ENCODE measurements at places on chromosomes 11 and 22. TPM values are rescaled to one million over a fixed set of nuclear protein-coding genes. Genes with fewer than 3 reads are reported as not detected.
A peak's percentile ranks its signal among the peaks of the same experiment; 100 is the strongest.

DNA sequence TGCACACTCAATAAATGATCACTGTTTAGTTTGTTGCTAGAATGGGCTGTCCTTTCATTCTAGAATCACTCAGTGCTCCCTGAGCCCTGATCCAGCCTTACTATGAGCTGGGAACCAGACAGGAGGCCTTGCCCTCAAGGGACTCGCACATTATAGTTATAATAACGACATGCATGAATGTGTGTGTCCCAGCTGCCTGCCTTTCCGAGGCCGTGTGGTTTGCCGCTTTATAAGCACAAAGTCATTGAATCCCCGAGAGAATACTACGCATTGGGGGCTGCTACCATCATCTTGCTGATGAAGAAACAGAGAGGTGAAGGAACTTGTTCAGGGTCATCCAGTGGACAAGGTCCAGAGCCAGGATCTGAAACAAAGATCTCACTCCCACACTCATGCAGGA lies 75.7 kb downstream of the NFAM1 start:
- DNase-seq, result no peak

DNA sequence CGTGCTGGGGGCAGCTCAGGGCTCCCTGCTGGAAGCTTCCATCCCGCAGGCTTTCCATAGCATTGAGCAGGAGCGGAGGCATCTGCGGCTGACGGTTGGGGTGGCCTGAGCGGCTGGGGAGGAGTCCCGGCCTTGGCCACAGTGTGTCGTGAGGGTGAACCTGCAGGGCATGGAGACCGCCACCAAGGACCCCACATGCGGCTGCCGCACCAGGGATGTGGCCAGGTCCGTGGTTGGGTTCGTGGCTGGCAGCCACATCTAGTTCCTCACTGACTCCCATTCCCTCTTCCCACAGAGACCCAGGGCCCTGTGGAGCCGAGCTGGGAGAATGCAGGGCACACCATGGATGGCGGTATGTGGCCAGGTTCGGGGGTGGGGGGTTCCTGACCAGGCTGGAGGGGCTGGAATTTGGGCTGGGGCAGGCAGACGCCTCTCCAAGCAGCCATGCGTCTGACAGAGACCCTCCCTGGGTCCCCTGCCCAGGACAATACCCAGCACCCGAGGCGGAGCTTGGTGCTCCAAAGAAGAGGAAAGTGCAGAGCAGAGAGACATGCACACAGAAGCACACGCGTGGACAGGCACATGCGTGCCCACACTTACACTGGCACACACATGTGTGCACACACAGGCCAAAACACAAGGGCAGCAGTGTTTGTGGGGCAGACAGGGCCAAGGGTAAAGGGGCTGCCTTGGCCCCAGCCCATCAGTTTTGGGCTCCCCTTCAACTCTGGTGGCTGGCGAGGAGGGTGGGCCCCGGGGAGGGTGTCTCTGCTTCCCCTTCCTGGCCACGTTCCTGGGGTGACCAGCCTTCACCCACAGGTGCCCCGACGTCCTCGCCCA lies 2.7 kb downstream of the MUC5B start:
- DNase-seq, result no peak

DNA sequence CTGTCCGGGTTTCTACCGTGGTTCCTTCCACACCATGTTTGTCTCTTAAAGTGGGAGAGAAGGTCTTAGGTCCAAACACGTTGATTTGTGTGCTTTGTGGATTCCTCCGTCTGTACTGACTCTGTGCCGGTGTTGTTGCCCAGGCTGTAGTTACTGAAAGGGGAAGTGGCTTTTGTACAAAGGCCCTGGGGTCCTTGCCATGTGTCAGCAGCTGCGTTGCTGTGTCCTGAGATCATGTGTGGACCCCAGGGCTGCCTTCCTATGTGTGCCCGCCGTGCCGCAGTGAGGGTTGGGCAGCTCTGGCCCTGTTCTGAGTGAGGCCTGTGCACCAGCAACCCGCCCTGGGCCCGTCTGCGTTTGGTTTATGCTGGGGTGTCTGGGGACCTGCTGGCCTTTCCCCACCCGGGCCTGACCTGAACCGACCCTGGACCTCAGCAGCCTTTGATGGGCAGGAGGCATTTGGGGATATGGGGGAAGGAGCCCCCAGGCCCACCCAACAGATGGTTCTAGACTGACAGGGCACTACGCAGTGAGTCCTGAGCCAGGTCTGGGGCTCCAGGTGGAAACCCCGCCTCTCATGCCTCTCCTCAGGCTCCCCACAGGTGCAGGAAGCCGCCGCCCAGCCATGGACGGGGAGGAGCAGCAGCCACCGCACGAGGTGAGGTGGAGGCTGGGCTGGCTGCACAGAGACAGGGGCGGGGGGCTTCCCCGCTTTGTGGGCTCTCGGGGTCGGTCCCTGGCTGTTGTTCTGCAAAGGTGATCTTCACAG lies 6.9 kb downstream of the TRABD start:
- DNase-seq, result no peak

DNA sequence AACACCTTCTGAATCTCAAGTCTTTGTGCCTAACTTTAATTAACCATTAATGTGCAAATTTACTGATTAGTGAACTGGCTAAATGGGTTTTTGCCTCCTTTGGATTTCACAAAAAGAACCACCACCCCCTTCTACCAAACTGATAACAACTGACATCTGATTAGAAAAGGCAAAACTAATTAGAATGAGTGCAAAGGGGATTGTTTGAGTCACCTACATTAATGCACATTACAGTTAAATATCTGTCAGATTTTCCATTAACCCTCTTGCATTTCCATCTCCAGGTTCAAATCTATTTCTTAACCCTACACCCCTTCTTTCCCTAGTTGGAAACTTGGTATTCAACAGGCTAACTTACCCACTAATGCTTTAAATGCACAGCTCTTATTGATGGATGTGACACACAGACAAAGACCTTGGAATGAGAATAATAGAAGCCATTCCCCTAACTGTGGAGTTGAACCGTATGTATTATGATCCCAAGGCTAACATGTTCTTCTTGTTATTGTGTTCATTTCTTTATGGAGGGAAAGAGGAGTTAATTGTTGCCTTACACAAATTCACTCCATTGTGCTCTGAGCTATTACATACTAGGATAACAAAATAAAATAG lies 161.5 kb upstream of the MTMR2 start:
- DNase-seq, result no peak

DNA sequence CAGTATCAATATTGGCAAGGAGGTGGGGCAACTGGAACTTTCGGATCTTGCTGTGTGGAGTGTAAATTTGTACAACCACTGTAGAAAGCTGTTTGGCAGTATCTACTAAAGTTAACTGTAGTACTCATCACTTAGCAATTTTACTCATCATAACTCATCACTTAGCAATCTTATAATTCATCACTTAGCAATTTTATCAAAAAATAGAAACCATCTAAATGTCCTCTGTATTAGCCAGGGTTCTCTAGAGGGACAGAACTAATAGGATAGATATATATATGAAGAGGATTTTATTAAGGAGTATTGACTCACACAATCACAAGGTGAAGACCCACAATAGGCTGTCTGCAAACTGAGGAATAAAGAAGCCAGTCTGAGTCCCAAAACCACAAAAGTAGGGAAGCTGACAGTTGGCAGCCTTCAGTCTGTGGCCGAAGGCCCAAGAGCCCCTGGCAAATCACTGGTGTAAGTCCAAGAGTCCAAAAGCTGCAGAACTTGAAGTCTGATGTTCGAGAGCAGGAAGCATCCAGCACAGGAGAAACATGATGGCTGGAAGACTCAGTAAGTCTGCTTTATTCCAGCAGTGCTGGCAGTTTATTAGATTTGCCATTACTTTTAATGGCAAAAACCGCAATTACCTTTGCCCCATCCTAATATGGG lies 92.9 kb upstream of the USP47 start:
- no peak for DNase-seq

GRCh38 chr22:39472570-39473556 lies 16.1 kb downstream of the MGAT3 start:
- no peak for DNase-seq

DNA sequence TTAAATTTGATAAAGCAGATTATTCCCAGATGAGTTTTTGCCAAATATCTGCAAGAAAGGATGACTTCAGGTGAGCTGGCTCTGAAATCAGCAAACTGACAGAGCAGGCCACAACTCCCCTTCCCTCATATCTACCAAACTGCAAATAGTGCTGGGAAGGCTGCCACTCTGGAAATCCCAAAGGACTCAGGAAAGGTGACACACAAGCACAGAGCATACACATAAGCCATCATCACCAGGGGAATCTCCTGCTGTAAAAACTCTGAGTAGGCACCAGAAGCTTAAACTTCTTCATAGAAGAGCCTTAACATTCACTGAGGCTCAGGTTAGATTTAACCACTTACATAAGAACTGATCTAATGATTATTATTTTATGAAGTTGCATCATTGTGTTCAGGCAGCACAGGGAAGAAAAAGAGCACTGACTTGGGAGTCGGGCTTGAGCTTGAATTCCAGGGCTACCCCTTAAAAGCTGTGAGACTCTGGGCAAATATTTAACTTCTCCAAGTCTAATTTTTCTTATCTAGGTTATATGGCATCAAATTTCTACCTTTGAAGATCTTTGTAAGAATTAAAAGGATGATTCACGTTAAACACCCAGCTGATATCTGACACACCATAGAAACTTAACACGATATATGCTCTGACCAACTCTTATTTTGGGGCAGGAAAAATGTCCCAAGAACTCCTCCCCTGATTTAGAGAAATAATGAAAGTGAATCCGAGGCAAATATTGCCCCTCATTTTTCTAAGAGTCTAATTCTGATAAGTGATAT lies 15.0 kb downstream of the SYTL2 start:
- DNase-seq, result no peak

GRCh38 chr11:94515398-94515797 lies 3.1 kb downstream of the C11orf97 start:
- no peak for DNase-seq

- DNase-seq, result no peak
These were observed 2.2 kb downstream of the MRGPRD start for GRCh38 chr11:68978626-68978930.

DNA sequence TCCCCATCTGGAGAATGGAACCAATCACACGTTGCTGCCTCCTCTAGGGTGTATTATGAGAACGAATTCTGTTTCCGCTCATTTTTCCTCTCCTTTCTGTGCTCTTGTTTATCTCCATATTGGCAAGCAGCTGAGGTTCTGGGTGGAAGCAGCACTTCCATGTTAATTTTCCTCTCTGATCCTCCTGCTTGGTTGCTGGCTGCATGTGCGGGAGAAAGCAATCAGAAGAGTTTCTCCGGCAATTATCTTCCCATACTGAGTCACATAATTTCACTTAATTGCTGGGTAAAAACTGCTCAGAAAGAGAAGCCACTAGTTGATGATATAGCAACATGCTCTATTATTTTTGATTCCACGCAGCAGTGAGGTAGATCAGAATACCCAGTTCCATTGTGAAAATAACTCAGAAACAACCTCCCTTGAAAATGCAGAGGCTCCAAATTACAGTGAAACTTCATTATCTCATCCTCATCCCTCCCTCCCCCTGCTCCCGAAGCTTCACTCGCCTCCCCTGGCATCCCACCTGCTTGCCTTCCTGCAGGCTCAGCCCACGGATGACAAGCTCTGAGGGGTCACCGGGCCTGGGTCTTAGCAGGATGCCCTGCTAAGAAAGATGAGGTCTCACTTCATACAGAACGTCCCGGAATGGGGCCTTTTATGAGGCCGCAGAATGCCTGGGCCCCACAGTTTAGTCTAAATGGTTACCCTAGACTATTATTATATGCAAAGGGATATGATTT lies 20.4 kb downstream of the FXYD6 start:
- no peak for DNase-seq

- no peak for DNase-seq
These were observed 16.1 kb upstream of the APOA1 start for GRCh38 chr11:116853461-116854073.

DNA sequence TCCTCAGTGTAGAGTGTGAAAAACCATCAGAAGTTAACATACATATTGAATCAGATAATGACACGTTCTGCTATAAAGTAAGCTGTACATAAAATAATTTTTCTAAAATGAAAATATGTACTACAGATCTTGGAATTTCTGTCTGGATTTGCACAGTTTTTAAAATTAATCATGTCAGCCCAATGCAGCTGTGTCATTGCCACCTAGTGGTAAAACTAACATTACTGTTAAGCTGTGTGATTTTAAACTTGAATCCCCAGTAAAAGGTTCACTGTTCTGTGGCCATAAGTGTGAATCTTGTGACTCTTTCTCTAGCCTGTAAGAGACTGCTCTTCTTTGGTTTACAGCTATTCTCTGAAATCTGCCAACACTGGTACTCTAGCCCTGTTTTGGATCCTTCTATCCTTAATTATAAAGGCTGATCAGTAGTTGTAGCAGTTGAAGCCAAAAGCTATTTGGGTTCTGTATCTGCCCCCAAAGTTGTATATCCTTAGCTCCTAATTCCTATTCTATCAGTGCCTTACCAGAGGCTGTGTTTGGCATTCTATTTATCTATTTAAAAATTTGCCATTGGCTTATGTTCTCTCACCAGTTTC lies 4.0 kb downstream of the JRKL start:
- no peak for DNase-seq

GRCh38 chr22:36151006-36151595 lies 9.5 kb downstream of the APOL3 start:
- DNase-seq, result no peak

GRCh38 chr11:47768101-47768612 lies 1.0 kb upstream of the FNBP4 start:
- DNase-seq, result peak; percentile 60

DNA sequence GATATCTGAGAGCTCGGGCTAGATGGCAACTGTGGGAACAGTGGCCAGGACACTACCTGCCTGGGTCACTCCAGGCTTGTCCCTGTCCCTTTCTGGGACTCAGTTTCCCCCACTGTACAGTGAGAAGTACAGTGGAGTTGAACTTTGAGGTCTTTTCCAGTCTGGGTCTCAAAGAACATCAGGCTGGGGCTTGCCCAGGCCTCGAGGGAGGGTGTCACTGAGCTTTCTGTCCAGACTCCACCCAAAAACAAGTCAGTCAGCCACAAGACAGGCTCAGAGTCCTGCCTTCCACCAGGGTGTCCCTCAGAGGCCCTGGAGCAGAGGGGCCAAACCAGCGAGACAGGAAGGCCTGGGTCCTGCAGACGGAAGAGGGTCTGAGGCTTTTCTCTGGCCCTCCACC lies 2.0 kb upstream of the PLA2G3 start:
- DNase-seq, result no peak

The CAPN1 gene
- 78.7 TPM for polyA plus RNA-seq

The OR10D3 gene
- not detected for polyA plus RNA-seq

The SPTY2D1 gene
- 29.2 TPM for polyA plus RNA-seq

The RAG1 gene
- 3.2 TPM for polyA plus RNA-seq

The BAIAP2L2 gene
- polyA plus RNA-seq, result 4.5 TPM

Data from left renal pelvis (tissue), 4 donors.